Thymus (tissue), 14 donors: ENCODE measurements at places on chromosomes 2 and 18. TPM values are rescaled to one million over a fixed set of nuclear protein-coding genes. Genes with fewer than 3 reads are reported as not detected.

Gene KRTCAP3
- 1.6 TPM for total RNA-seq

Gene PLCL1
- total RNA-seq: 16.5 TPM

Gene KANSL1L
- total RNA-seq: 30.9 TPM

Gene LYG2
- total RNA-seq: not detected

Gene ABCB11
- 0.05 TPM for total RNA-seq

Gene SLC16A14
- 3.5 TPM for total RNA-seq

Gene ZC3H6
- 9.3 TPM for total RNA-seq

Gene HDHD2
- 34.1 TPM for total RNA-seq

Gene KCMF1
- 32.6 TPM for total RNA-seq

Gene REG3A
- total RNA-seq: 0.05 TPM

Gene ACVR1C
- total RNA-seq: 0.24 TPM

Gene SCYGR4
- not detected for total RNA-seq

Gene IL36G
- total RNA-seq: 0.24 TPM

Gene ERMN
- total RNA-seq: 0.71 TPM

Gene GNLY
- 1.7 TPM for total RNA-seq

Gene PPP1CB
- 119 TPM for total RNA-seq

Gene NTSR2
- not detected for total RNA-seq

Gene ALPP
- total RNA-seq: 0.09 TPM

Gene CHRNG
- total RNA-seq: 0.57 TPM

Gene KIF5C
- total RNA-seq: 0.19 TPM

Gene IL36B
- total RNA-seq: not detected

Gene C2orf92
- total RNA-seq: 2.9 TPM

Gene RBM45
- 20.5 TPM for total RNA-seq

Gene FER1L5
- total RNA-seq: 0.05 TPM

Gene KRCC1
- total RNA-seq: 42.3 TPM

Gene PLA2R1
- 0.90 TPM for total RNA-seq

Gene VWA3B
- total RNA-seq: 3.2 TPM

Gene ITM2C
- total RNA-seq: 154 TPM

Gene GKN2
- 0.24 TPM for total RNA-seq

Gene TFCP2L1
- 0.80 TPM for total RNA-seq

Gene ZNF396
- 1.7 TPM for total RNA-seq

Gene ARHGAP15
- 182 TPM for total RNA-seq

Gene FAM124B
- 2.0 TPM for total RNA-seq

Gene MOGAT1
- total RNA-seq: not detected

Gene CERKL
- total RNA-seq: 0.52 TPM

Gene STON1
- total RNA-seq: 1.8 TPM

Gene KYNU
- 6.6 TPM for total RNA-seq

Gene HES6
- 16.1 TPM for total RNA-seq

Gene SEH1L
- 34.6 TPM for total RNA-seq

Gene CACNB4
- total RNA-seq: 3.5 TPM

Gene ZNG1B
- 34.5 TPM for total RNA-seq

Gene POTEJ
- 0.09 TPM for total RNA-seq

Gene ATOH8
- 2.0 TPM for total RNA-seq

Gene HOXD13
- not detected for total RNA-seq

Gene KCNIP3
- total RNA-seq: 21.4 TPM

Gene PCARE
- 0.09 TPM for total RNA-seq

Gene RNASEH1
- total RNA-seq: 15.7 TPM

Gene ESPNL
- 0.66 TPM for total RNA-seq

Gene PLB1
- total RNA-seq: 1.8 TPM

Gene IL1RN
- 2.7 TPM for total RNA-seq

Gene DUSP2
- total RNA-seq: 60.0 TPM

Gene TMEFF2
- 1.2 TPM for total RNA-seq

Gene EN1
- total RNA-seq: 0.05 TPM
